ENCODE measurements at places on chromosomes 11 and 22. TPM values are rescaled to one million over a fixed set of nuclear protein-coding genes. Genes with fewer than 3 reads are reported as not detected.

Gene ART5
- total RNA-seq = 1.7 TPM

DNA sequence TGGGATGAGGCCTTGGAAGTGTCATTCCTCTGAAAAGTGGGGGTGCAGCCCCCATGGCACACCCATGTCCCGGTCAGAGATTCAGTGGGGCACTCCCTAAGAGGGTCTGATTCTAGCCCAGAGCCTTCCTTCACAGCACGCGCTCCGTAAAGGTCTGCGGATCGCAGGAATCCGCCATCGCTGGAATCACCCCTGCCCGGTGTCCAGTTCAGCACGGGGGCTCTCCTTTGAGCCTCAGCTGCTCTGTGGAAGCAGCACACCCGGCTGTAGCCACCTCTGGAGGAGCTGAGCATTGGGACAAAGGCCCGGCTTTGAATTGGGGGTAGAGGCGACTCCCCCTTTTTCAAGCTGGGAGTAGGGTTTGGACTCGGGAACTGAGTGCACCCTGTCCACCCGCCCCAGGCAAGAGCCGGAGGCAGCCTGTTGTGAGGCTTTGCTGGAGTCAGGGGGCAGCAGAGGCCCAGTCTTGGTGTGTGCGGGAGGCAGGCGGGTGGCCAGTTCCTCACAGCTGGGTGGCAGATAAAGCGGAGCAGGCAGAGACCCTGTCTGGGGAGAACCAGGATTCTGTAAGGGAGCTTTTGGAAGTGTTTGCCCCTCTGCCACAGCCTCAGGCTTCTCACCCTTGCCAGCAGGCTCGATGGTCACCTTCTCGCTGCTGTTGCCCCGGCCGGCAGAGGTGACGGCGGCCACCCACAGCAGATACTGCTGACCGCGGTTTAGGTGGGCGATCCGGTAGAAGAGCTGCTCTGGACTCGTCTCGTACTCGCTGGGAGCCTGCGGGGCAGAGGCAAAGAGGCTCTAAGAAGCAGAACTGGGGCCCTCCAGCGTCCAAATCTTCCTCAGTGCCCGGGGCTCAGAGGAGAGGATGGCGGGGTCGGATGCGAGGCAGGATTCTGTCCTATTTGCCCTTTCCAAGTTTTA, 115.9 kb downstream of the CEP164 start:
- no peaks in the 10 kb centered on the region for H3K36me3 ChIP-seq
- H3K4me3 ChIP-seq = no peak overlapping the region
- peak; percentile 62 for DNase-seq
- H3K27ac ChIP-seq = no peak overlapping the region
- H3K27me3 ChIP-seq = no peaks in the 10 kb centered on the region

DNA sequence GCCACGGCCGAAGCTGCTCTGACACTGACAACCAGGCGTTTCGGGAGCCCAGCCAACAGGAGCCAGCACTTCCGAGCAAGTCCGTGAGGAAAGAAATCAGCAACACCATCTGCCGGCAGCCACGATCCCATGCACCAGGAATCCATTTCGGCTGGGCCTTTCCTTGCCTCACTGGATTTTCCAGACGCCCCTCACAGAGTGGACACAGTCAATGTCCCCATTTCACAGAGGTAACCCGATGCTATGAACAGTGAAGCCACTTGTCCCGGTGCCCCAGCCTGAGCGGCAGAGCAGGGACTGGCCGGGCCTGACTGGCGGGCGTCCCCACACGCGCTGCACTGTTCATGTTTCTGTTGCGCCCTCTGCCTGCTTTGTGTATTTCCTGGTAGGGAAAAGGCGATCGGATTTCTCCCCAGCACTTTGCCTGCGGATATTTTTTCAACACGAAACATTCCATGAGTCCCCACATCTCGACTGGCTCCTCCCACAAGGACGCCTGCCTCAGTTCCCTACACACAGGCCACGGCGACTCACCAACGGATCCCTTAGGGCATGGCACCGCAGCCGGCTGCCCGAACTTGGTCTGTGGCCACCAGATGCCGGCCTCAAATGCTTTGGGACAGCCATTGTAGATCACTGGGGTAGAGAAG, 55.3 kb downstream of the TRMU start:
- H3K27me3 ChIP-seq = no peaks in the 10 kb centered on the region
- peak; percentile 29 for DNase-seq

- DNase-seq = no peak
- no peak overlapping the region for H3K4me3 ChIP-seq
- H3K4me1 ChIP-seq = no peaks in the 10 kb centered on the region
These were observed 6.9 kb downstream of the MCAT start for GRCh38 chr22:43136255-43136654.

- no peak overlapping the region for H3K4me3 ChIP-seq
- no peaks in the 10 kb centered on the region for H3K4me1 ChIP-seq
- no peaks in the 10 kb centered on the region for H3K36me3 ChIP-seq
- H3K27me3 ChIP-seq = no peaks in the 10 kb centered on the region
- DNase-seq = peak; percentile 43
These were observed 81.0 kb downstream of the CCDC34 start for GRCh38 chr11:27281740-27282590.

Measured in uterus (tissue), 4 donors.